MG63 (cell line): ENCODE measurements at places on chromosomes 6 and 20. TPM values are rescaled to one million over a fixed set of nuclear protein-coding genes. Genes with fewer than 3 reads are reported as not detected.

GRCh38 chr20:34110745-34111641, 1.1 kb downstream of the EIF2S2 start:
- no peak for DNase-seq

DNA sequence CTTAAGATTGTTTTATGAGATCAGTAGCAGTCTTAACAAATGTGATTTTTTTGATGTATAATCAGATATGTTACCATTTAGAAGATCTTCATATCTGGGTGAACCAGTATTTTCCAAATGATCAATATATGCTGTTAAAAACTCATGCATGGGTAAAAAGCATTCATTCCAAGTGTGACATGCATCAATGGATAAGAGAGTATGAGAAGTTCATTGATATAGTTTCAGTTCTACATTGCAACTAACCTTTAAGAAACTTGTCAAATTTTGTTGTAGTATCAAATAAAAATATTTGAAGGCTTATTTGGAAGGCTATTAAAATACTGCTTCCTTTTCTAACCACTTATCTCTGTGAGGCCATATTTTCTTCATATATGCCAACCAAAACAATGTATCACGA, 117.7 kb downstream of the FIG4 start:
- DNase-seq, result no peak

The HTR1B gene
- total RNA-seq, result not detected in 2 replicates

The MUC22 gene
- total RNA-seq, result not detected in 2 replicates

The LST1 gene
- not detected in 2 replicates for total RNA-seq

The CDH4 gene
- not detected in 2 replicates for total RNA-seq
